GM04504 (cell line): ENCODE measurements at places on chromosomes 5 and 9.

DNA sequence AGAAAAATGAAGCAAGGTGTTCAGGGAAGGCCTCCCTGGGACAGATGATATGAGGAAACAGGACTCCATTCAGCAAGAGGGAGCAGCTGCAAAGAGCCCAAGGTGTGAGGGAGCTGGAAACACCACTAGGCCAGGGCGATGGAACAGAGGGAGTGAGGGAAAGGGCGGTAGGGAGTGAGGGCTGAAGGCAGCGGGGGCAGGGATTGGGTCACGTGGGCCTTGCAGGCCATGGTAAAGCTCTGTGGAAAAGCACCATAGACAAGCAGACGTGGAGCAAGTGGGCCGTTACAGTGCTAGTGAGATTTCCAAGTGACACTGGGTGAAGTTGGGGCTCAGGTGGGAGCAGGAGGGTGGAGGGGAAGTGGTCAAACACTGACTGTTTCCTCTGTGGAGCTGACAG is 10.8 kb upstream of the PRRC1 start:
- no peak for DNase-seq

DNA sequence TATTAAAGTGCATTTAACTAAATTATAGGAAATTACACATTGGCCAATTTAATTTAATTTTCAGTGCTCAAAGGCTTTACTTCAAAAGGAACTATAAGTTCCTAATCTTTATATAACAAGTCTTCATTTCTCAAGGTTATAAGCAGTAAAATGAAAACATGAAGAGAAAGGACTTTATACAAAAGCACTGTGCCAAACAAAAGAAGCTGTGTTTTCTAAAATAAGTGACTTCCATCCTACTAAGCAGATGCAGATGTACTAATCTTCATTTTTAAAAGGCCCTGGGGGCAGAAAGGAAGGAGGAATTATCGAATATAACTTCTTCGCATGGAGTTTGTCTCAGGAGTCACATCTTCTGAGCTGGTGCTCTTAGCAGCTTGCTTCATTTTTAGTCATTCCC is 81.4 kb downstream of the SHC3 start:
- no peak for DNase-seq

- no peak for DNase-seq
These were observed 402.7 kb upstream of the TNC start for GRCh38 chr9:115520646-115521045.

DNA sequence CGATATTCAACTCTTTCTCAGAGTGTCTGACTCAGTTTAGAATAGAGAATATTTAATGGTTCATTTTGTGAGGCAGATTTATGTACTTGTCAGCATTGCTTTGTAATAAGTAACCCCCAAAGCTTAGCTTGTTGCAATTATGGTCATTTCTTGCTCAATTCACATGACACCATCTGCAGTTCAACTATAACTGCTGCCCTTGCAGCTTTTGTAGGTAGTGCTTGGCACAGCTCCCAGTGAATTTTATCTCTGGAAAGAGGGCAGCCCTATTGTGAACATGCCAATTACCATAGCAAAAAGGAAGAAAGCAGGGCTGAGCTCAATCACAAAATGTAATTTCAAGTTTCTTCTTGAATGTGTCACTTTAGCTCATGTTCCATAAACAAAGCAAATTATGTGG is 1587.7 kb upstream of the ACO1 start:
- DNase-seq, result no peak

- DNase-seq, result no peak
These were observed 13.7 kb upstream of the DAB2IP start for GRCh38 chr9:121637713-121638220.
